ENCODE measurements at places on chromosomes 5 and 9.

GRCh38 chr5:98787131-98787719 lies 13.8 kb downstream of the RGMB start:
- DNase-seq: no peak

DNA sequence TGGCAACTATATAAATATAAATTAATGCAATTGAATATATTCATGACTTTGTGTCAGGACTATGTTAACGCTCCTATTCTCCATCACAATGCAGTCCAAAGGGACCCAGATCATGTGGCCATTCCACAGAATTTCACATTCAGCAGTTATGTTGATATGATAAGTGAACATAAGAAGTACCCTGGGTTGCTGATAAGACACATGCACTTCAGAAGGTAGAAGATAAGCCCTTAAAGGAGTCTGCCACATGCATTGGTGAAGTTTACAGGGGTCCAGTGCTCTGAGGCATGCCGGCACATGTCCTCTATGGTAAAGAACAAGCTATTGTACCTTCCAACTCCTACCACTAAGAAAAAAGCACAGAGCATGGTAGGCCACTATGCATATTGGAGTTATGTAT lies 76.4 kb downstream of the PHAX start:
- DNase-seq: peak; percentile 66

GRCh38 chr9:113992994-113993393 lies 85.1 kb downstream of the AMBP start:
- no peak for DNase-seq

- DNase-seq: no peak
Measured at GRCh38 chr9:36214571-36214970, 23.9 kb downstream of the CLTA start.

DNA sequence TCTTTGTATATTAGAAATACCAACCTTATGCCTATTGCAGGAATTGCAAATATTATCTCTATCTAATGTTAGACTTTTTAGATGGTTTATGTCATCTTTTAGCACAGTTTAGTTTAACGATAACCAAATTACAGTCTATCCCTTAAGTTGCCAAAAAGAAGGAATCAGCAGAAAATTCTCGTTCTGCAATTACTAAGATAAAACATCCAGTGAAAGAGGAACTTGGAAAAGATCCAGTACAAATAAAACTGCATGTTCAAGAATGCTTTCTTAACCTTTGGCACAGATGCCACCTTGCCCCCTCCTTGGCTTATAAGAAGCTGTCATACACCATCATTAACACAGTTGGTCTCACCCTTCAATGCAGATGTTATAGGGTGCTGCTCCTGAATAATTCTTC lies 124.0 kb downstream of the SEMA5A start:
- no peak for DNase-seq

- no peak for DNase-seq
Measured at GRCh38 chr5:1853531-1853930, 29.2 kb downstream of the IRX4 start.

All from erythroblast (primary cell).